ENCODE measurements at places on chromosomes 6 and 20.

GRCh38 chr6:133752129-133752528 is 136.8 kb upstream of the TCF21 start:
- no peak for DNase-seq

DNA sequence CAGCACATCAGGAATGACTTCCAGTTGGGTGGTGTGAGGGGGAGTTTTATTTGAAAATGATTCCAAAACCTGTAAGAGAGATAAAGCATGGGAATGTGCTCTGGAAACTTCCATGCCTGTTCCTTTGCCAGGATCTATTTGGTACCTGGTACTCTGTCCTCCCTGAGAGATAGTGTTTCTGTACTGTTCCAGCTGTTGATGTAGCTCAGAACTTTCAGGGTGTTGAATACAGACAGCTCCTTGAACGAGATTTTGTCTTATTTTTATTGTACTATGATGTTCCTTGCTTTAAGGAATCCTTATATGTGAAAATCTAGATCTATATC is 148.7 kb upstream of the RIPOR2 start:
- no peak for DNase-seq

- no peak for DNase-seq
These were observed 28.4 kb upstream of the OR2J2 start for GRCh38 chr6:29142309-29142708.

- no peak for DNase-seq
These were observed 245.9 kb downstream of the DLL1 start for GRCh38 chr6:170044836-170045562.

- no peak for DNase-seq
These were observed 199.7 kb downstream of the FOXC1 start for GRCh38 chr6:1809291-1809988.

DNA sequence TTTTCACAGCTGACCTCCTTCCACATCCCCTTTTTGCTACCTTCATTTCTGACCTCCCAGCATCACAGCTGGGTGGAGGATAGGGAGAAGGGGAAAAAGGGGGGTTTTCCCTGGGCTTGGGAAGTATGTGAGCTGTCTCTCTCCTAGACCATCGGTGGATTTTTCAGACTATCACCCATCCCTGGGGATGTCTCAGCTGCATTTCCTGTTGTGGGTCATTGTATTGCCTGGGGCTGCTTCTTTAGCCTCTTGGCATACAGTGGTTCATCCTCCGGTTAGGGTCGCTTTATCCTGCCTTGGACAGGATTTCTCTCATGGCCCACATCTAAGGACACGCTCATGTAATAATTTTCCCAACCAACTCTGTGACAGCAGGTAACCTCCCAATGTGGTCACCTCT is 142.5 kb upstream of the ARG1 start:
- no peak for DNase-seq

- no peak for DNase-seq
These were observed 125.2 kb downstream of the BMP2 start for GRCh38 chr20:6892724-6893123.

- no peak for DNase-seq
These were observed 118.8 kb upstream of the MAFB start for GRCh38 chr20:40807821-40808170.
